ENCODE measurements at places on chromosomes 7 and 10.
A peak's percentile ranks its signal among the peaks of the same experiment; 100 is the strongest.

GRCh38 chr7:97089771-97090170, 27.7 kb upstream of the SDHAF3 start:
- DNase-seq = no peak

DNA sequence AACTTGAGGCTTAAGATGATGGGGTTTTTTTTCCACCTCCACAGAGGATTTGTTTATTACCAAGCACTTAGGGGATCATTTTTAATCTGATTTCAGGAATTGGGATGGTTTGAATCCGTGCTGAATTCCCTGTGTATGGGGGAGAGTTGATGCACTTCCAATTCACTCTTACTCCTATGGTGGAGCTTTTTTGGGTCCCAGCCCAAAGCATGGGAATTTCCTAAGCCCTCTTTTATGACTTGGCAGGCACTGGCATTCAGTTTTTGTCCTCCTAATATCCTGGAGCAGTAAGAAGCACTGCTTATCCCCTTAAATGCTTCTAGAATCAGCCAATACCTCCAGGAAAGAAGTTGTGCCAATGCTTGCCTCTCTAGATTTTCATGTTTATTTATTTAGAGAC, 78.7 kb downstream of the HYCC1 start:
- DNase-seq = no peak

GRCh38 chr10:132107949-132108877, 42.5 kb downstream of the JAKMIP3 start:
- DNase-seq = no peak

- DNase-seq = no peak
Measured at GRCh38 chr10:30238836-30239235, 110.2 kb downstream of the MTPAP start.

DNA sequence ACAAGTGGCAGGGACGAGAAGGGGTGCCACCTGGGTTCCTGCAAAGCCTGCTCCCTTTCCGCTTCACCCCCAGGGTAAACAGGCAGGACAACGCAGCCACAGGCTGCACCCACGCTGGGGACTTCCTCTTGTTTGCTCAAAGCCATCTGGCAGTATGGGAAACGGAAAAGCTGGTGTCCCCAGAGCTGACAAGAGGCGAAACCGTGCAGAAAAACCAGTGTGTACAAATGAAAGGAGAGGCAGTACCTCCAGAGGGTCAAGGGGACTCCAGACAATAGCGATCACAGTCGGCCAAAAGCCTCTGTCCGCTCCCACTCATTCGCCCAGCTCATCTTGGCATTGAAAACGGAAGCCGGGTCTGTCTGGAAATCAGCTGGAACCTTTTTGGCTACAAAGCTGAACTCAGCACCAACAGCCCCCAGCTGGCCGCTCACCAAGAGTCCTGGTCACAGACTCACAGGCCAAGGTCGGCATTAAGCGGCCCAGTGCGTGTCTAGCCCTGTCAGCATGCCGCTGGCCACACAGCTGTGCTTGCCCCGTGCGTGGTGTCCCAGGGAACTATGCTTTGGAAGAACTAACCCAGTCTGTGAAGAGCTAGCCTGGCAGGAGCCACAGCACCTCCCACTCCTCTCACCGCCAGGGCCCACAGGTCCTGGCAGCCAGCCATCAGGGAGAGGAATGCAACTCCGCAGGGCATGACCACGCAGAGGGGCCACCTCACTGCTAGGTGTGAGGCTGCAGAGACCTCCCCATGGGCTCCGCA, 10.4 kb downstream of the TNS3 start:
- no peak for DNase-seq

DNA sequence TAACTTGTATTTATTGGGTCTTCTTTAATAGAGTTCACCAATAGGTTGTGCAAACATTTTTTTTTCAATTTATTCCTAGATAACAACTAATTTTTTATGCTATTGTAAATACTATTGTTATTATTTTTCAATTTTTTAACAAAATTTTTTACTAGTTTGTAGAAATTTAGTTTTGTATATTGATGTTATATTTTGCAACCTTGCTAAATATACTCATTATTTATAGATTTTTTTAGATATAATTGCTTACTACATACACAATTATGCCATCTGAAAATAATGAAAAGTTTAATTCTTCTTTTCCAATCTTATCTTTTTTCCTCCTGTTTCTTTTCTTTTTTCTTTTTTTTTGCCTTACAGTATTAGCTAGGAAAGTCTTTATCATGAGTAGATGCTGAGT, 216.9 kb downstream of the SLC25A13 start:
- DNase-seq = no peak

DNA sequence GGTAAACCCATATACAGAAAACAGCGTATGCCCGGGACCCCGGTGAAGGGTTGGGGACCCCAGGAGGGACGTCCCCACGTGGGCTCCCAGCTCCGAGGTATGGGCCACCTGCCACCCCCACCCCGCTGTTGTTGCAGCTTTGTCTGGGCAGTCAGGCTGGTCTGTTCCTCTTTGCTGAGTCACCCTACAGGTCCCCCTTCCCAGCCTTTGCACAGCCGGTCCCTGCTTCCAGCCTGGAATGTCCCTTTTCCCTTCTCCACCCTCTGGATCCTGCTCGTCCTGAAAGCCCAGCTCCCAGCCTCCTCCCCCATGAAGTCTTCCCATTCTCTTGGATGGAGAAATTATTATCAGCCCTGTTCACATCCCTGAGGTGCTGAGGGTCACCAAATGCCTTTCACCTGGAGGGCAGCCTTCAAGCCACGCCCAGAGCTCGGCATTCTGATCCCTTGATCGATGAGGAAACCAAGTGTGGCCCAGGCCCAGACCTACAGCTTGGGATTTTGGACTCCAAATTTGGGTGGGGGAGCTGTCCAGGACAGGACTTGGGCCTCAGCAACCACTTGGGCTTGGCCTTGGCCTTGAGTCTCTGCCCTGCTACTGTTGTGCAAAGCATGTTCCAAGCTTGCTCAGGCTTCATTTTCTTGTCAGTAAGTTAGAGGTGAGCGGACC, 2.6 kb downstream of the CLDN4 start:
- DNase-seq = no peak

DNA sequence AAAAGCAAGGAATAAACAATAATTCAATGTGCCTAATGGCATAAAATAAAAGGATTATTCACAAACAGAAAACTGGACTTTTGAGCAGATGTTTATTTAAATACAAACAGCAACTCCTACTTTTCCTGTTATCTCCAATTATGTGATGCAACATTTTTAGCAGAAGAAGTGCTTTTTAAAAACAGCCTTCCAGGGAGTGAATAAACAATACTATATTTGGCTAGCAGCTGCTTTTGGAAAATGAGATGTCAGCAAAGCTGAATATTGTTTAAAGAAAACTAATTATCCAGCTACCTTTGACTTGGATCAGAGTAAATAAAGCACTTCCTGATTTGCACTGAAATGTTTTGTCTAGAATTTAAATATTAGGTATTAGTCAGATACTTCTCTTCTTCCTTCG, 23.2 kb downstream of the CDK1 start:
- no peak for DNase-seq

DNA sequence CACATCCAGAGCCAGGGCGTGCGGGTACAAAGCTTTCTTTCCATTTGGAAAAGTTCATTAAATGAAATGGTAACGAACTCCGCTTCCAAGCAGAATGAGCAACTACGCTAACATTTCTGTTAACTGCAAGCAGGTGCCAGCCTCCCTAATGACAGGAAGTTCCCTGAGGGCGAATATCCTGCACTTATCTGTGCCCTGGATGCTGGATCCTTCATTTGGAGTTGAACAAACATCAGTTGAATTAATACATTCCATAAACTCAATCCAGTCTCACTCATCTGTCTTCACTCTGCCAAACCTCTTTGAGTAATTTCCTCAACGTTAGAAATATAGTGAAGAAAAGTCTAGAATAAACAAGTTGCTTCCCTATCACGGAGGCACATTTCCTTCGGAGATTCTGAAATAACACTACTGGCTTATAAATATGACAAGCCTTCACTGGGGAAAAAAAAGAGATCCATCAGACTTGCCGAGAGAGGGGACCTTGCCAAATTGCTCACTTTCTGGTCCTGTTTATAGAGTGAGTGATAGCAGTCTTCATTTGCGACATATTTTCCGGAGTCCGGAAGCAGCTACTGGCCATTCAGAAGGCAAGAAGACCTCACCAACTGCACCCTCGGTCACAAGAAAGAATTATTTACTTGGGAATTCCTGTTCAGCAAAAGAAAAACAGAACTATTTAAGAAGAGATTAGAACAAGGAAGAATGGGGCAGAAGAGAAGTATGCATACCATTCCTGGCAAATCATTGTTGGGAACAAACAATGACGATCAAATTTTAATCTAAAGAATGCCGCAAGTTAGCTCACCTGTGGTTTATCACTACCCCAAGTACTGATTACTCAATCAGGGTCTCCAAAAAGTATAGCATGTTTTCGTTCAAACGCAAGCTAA, 196.4 kb downstream of the FAM107B start:
- no peak for DNase-seq

- DNase-seq = no peak
Measured at GRCh38 chr7:94882891-94883290, 24.5 kb upstream of the PPP1R9A start.

DNA sequence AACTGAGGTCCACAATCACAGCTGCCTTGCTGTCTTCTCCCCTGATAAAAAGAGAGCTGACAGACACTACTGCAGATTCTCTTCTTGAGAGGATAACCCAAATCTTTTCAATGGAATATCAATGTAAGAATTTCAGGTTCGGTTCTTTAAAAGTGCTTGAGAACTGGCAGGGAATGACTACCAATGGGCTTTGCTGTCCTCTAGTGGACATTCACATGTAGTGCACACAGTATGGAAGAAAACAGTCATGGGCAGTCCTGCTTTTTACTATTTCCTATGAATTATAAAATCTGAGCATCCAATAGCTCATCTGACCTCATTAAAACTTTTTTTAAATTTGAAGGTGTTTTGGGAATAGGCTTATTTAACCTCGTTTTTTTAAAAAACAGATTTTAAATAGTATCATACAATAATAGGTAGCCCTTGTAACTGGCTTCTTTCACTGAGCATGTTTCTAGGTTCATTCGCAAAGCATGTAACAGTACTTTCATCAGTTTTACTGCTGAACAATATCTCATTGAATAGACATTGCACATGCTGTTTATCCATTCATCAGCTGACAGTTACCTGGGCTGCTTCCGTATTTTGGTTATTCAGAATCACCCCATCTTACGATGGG, 18.3 kb downstream of the FZD9 start:
- no peak for DNase-seq

GRCh38 chr10:102835007-102835482, 2.2 kb downstream of the CYP17A1 start:
- DNase-seq = peak; percentile 69

- DNase-seq = peak; percentile 37
Measured at GRCh38 chr10:15167411-15168290, 842 bp downstream of the NMT2 start.

GRCh38 chr7:122013065-122013464, 131.0 kb downstream of the AASS start:
- no peak for DNase-seq

GRCh38 chr10:21161090-21161625, 264.0 kb upstream of the NEBL start:
- DNase-seq = no peak

DNA sequence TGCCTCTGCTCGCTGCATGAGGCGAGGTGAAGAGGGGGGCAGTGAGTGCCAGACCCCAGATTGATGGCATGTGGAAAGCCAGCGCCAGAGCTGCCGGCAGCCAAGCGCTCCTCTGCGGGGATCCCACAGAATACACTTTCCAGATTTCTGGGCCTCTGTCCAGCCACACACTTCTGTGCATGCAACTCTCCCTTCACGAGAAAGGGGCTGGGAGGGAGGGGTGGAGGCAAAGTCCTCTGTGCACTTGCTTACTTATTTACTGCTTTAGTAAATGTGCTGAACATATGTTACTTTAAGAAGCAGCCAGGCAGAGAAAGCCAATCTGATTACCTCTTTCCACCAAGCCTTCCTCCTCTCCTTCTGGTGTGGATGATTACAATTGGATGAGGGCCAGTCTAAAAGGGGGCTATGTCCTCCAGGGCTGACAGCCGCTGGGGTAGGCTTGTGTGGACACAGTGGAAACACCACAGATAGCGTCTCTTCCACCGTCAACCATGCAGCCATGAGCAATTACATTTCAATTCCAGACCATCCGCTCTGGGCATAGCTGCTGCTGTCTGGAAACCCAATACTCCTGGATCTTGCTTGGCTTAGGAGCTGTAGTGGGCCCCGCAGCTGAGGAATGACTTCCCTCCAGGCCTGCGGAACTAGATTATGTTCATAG, 322.8 kb upstream of the ANKRD30A start:
- no peak for DNase-seq

DNA sequence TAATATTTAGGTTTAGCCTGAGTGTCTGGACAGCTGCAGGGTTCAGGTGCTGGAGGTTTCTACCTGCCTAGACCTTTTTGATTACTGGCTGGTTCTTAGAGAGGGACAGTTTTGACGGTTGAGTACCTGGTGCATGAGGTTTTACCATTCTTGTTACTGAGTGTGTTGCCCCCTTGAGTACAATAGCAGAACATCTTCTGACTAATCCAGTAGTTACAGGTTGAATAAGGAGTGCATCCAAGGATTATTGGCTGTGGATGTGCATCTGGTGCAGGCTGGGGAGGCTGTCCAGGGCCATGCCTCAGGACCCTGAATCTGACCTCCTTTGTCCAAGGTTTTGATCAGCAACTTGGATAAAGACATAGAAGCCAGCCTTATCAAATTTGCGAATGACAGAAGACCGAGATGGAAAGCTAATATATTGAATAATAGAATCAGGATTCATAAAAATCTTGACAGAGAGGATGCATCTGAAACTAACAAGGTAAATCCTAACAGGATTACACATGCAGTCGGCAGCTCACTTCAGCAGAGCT, 23.1 kb downstream of the PLPP4 start:
- DNase-seq = no peak

GRCh38 chr10:101570428-101571270, 17.4 kb downstream of the POLL start:
- no peak for DNase-seq

DNA sequence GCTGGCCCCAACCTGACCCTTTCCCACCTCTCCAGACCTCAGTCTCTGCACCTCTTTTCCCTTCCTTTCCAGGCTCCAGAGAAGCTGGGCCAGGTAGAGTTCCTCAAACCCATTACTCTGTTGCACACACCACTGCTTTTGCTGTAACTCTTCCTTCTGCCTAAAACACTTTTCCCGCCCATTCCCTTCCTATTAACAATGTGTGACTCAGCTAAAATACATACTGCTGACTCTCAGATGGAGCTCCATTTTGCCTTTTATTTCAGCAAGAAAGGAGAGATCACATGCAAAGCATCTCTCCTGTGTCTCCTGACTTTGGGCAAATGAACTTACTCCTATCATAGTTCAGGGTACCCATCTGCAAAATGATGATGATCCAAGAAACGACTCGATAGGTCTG, 201.0 kb downstream of the CALN1 start:
- DNase-seq = no peak

GRCh38 chr10:97057491-97058235, 128.1 kb downstream of the SLIT1 start:
- no peak for DNase-seq

- DNase-seq = no peak
Measured at GRCh38 chr10:92850185-92850584, 1.9 kb downstream of the EXOC6 start.

- DNase-seq = no peak
Measured at GRCh38 chr10:10460451-10460850, 557.2 kb upstream of the CELF2 start.
